ENCODE measurements at places on chromosomes 3 and 15. TPM values are rescaled to one million over a fixed set of nuclear protein-coding genes. Genes with fewer than 3 reads are reported as not detected.

DNA sequence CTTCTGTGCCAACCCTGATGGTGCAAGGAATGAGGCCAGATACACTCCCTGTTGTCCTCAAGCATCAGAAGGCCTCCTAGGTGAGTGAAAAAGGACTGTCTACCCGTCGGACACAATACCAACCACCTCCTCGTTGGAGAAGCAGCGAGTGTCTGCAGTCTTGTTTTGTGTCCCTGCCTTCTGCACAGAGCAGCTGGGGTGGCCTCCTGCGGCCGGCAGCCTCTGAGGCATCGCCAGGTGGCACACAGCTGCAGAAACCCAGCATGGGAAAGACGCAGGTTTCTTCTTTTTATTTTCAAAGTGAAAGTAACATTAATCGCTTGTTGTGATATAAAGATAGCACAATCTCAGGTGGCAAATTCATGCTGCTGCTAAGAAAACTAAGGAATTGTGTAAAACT lies 509.9 kb downstream of the OCA2 start:
- DNase-seq = peak; percentile 30

DNA sequence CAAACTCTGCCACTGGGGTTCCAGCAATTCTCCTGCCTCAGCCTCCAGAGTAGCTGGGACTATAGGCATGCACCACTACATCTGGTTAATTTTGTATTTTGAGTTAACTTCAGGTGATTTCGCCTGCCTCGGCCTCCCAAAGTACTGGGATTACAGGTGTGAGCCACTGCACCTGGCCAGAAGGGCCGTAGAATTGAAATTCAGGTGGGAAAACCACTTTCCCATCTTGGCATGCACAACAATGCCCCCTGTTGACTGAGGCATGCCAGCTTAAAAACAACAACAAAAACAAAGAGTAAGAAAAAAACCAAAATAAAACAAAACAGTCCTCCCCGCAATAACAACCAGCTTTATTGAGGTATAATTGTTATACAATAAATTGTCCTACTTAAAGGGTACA lies 32.6 kb upstream of the RAB11A start:
- DNase-seq = no peak

DNA sequence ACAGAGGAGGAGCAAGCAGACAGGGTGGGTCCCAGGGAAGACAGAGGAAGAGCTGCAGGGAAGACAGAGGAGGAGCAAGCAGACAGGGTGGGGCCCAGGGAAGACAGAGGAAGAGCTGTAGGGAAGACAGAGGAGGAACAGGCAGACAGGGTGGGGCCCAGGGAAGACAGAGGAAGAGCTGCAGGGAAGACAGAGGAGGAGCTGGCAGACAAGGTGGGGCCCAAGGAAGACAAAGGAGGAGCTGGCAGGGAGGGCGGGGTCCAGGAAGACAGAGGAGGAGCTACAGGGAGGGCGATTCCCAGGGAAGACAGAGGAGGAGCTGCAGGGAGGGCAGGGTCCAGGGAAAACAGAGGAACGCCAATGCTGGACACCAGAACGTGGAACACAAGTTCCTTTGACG lies 66.5 kb downstream of the PLXNA1 start:
- DNase-seq = no peak

The RARRES1 gene
- 3.8 TPM for polyA plus RNA-seq

- DNase-seq = no peak
Measured at GRCh38 chr3:69255928-69256327, 130.0 kb downstream of the FRMD4B start.

GRCh38 chr3:152474585-152474984 lies 205.9 kb downstream of the MBNL1 start:
- DNase-seq = peak; percentile 68

- DNase-seq = peak; percentile 72
Measured at GRCh38 chr3:69948246-69948862, 51.2 kb upstream of the SAMMSON start.

- DNase-seq = no peak
Measured at GRCh38 chr15:63372753-63373152, 8.9 kb downstream of the CA12 start.

The ELL3 gene
- 5.6 TPM for polyA plus RNA-seq

GRCh38 chr3:149216193-149216869 lies 5.3 kb downstream of the CP start:
- peak; percentile 62 for DNase-seq

DNA sequence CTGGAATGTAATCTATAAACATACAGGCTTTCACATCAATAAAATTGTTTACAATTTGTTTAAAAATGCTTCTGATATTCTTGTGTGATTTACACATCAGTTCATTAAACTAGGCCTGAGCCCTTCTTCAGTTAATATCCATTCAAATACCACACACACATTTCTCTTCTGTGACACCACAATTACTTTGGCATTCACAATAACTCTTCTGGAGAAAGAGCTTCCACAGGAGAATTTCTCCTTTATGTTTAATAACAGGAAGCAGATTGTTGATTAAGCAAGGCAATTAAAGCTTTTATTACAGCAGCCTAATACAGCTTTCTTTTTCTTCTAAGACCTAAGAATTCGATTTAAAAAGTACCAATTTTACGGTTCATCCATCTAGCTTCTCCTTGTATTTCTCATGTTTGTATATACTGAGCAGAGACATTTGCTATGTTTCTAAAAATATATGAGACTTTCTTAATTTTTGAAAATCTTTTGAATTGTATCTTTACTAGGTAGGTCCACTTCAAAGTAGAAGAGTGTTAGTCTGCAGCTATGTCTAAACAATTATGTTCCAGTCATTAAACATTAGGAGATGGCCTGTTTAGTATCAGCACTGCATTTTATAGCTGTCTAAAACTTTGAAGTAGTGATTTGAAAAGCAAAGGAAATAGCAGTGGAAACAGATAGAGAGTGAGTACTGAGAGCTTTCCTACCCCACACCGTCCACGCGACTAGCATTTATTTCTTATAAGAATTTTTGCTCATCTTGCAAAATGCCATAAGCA lies 511.1 kb upstream of the UBE2E2 start:
- no peak for DNase-seq

The LRRC31 gene
- 14.2 TPM for polyA plus RNA-seq

The GATA2 gene
- 2.3 TPM for polyA plus RNA-seq

GRCh38 chr15:76155731-76156130 lies 95.9 kb downstream of the TMEM266 start:
- DNase-seq = no peak

The SH2D7 gene
- polyA plus RNA-seq = not detected

DNA sequence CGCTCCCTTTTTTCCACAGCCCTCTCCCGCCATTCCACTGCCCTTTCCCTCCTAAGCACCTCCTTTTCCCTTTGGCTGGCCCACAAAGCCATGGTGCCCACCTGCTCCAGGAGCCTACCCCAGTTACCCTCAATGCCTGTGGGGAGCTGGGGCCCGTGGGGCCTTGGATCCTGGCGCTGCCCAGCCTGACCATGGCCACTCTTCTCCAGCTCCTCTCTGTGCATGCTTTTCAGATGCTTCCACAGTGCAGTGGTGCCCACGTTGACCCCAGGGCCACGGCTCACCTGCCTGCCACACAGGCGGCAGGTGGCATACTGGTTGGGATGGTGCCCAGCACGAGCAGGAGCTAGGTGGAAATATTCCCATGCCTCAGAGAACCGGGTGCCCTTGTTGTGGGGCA lies 1.5 kb downstream of the ZBED2 start:
- no peak for DNase-seq

The DISP2 gene
- polyA plus RNA-seq = 0.15 TPM

The OIP5 gene
- 3.4 TPM for polyA plus RNA-seq

DNA sequence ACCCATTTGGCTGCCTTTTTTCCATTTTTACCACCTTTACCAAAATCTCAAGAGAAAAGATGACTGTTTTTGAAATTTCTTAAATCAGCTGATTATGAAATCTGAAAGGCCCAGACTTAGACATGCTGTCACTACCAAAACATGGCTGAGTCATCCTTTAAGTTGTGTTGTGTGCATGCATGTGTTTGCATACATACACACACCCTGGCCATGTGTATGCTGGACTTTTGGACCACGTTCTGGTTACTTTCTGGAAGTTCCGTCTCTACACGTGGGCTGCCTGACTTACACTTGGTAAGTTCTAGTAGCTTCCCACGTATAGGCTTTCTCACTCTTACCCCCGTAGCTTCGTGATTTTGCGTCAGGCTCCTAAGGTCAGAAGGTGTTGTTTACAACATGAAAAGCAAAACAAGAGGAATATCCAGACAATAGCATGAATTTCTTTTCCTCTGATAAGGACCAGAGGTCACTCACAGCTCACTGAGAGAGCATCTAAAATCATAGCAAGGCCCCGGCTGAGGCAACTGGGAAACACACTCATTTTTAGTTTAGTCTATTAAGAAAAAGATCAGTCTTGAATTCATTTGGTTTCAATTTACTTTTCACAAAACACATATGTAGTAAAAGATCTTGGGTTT lies 62.4 kb downstream of the COL8A1 start:
- DNase-seq = no peak

GRCh38 chr3:4271834-4272233 lies 31.3 kb upstream of the SETMAR start:
- DNase-seq = peak; percentile 68

DNA sequence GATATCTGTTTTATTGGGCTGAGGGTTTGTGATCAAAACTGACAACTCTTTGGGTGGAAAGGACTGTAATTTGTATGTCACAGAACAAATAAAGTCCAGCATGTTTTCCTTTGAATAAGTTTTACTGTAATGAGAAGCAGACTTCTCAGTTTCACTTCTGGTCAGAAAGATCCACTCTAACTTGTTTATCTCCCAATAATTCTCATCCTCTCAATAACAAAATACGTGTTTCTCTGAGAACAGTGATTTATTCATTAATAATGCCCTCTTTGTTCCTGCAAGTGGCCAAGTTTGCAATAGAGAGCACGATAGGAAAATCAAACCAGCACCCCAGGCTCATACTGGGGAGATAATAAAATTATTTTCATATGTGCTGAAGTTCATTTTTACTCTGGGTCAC lies 190.6 kb downstream of the CNTN3 start:
- DNase-seq = no peak

GRCh38 chr3:105385179-105385578 lies 18.5 kb downstream of the ALCAM start:
- DNase-seq = no peak

The GP5 gene
- polyA plus RNA-seq = not detected

The ROPN1 gene
- polyA plus RNA-seq = 0.15 TPM

The ROBO2 gene
- 0.25 TPM for polyA plus RNA-seq

DNA sequence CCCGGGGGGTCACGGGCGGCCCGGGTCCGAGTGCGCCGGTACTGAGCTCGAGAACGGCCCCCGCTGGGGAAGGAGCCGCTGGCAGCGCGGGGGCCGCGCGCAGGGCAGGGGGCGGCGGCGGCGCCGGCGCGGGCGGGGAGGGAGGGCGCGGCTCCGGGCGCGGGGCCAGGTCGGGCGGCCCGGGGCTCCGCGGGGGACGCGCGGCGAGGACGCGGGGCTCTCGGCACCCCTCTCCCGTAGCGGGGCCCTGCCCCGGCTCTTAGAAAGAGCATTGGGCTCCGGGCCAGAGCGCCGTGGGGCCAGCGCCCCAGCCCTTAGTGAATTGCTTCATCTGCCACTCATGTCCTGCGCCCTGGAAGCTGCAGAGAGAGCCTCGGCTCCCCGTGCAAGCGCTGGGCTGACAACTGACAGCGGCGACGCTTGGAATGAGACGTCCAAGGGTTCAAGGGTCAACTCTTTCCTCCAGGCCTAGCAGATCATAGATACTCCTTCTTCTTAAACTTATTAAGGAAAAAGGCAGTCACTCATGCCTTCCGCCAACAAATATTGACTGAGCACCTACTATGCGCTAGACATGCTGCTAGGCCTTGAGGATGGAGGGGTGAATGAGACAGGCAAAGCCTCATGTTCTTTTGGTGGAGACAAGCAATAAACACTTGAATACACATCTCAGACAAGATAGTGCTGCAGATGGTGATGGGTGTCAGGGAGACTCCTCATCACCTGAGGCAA lies 140.8 kb downstream of the SMAD6 start:
- peak; percentile 75 for DNase-seq

GRCh38 chr15:82647835-82648256 lies 683 bp upstream of the CPEB1 start:
- DNase-seq = no peak

The GOLGA6L6 gene
- not detected for polyA plus RNA-seq

GRCh38 chr15:72288796-72289596 lies 16.6 kb upstream of the PARP6 start:
- no peak for DNase-seq

GRCh38 chr15:83846847-83847246 lies 192.9 kb downstream of the ADAMTSL3 start:
- no peak for DNase-seq

DNA sequence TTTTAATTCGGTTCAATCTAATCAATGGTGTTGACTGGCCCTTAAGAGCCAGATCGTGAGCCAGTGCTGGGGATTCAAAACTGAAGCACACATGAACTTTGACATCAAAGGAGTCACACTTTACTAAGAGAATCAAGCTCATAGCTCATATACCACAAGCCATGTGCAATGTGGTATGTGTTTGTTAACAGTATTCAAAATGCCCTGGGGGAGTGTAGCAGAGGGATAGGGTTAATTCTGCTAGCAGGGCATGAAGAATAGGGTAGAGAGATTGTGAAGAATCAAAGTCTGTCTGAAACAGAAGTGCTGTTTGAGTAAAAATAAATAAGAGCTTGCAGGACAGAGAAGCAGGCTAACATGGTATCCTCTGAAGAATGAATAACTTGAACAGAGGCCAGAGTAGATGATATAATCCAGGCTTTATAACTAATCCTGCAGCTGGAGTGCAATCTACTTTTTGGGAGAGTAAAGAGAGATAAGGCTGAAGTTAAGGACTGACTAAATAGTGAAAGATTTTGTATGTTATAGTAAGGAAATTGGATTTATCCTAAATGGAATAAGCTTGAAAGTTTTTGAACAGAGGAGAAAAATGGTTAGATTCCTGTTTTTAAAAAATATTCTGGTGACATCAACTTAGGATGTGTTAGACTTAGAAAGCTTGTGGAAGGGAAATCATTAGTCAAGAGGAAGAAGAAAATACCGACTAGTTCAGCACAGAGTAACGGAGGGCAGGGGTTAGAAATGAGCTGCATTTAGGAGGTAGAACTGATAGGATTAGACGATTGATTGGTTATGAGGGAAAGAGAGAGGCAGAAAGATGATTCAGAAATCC lies 292.0 kb downstream of the NFKBIZ start:
- DNase-seq = peak; percentile 56

- DNase-seq = no peak
Measured at GRCh38 chr3:41317718-41318117, 118.4 kb downstream of the CTNNB1 start.

GRCh38 chr15:66682246-66682645 lies 19.8 kb upstream of the SMAD6 start:
- no peak for DNase-seq

- no peak for DNase-seq
Measured at GRCh38 chr3:124998247-124998630, 57.6 kb downstream of the HEG1 start.
